ENCODE measurements at places on chromosomes 1 and 21.
A peak's percentile ranks its signal among the peaks of the same experiment; 100 is the strongest.

GRCh38 chr1:70008660-70009059 lies 196.7 kb downstream of the LRRC40 start:
- DNase-seq: no peak

DNA sequence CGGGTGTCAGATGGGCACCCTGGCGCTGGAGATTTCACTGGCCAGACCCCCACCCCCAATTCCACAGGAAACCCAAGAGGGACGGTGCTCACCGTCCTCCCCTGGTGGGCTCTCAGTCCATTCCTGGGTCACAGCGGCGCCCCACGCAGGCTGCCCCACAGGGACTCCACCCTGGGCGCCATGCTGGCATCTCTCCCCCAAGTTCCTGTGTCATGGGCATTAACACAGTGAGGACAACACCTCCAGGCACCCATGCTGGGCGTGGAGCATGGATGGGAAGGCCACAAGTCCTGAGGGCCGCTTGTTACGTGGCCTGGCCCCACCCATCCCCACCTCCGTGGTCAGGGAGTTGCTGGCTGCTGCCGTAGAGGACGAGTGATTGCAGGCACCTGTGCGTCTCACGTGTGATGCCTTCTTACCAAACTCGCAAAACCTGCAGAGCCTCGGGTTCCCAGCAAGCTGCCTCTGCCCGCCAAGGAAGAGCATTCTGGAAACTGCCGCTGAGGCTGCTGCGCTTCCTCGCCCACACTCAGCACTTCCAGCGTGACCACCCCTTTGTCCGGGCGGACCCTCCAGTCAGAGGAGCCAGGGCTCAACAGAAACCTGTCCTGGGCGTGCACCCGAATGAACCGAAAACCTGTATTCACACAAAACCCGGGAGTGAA lies 60.3 kb downstream of the SLX9 start:
- DNase-seq: no peak

GRCh38 chr1:41315146-41315822 lies 46.0 kb upstream of the FOXO6 start:
- DNase-seq: peak; percentile 38

- DNase-seq: peak; percentile 14
Observed at GRCh38 chr1:207981976-207982375, 71.1 kb upstream of the CD34 start.

- no peak for DNase-seq
Observed at GRCh38 chr1:211566431-211567025, 12.4 kb downstream of the SLC30A1 start.

- peak; percentile 48 for DNase-seq
Observed at GRCh38 chr1:221801773-221802516, 60.1 kb upstream of the DUSP10 start.

- no peak for DNase-seq
Observed at GRCh38 chr21:42460391-42461184, 35.4 kb downstream of the RSPH1 start.

DNA sequence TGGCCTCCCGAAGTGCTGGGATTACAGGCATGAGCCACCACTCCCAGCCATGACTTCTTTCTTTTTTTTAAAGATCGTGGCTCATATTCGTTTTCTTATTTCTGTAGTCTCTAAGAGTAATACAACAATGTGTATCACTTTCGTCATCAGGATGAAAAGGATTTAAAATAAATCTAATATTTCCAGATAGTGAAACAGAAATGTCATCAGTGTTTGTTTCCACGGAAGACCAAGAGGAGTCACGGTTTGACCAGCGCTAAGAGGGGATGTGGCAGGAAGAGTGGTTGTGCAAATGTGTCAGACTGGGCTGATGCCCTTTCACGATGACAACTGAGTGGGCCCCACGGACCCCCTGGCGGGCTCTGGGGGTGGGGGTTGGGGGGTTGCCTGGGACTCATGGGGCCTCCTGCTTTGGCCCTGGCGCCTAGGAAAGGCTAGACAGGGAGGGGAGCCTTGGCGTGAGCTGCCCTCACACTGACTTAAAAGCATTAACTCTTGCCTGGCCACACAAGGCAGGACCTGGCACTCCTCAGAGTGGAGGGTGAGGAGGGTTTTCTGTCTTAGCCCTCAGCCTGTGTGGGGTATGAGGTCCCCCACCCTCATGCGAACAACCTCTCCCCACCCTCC lies 8.4 kb downstream of the SOX13 start:
- DNase-seq: no peak

- DNase-seq: peak; percentile 48
Observed at GRCh38 chr1:244030481-244031040, 20.5 kb upstream of the ZBTB18 start.

DNA sequence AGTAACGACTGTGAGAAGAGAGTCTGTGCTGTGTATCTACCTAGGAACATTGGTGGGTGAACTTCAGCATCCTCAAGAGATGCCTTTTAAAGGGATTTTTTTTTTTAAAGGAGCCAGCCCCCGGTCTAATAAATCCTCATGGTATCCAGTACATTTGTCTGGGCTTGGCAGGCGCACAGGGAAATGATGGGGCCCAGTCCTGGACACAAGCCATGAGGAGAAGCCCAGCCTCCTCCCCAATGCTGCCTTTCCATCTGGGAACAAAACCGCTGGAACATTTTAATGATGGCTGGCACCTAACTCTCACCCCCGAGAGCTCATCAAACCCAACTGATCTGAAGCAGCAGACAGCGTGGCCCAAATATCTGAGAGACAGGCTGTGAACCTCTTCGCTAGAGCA lies 64.2 kb downstream of the ACOT7 start:
- DNase-seq: peak; percentile 20

DNA sequence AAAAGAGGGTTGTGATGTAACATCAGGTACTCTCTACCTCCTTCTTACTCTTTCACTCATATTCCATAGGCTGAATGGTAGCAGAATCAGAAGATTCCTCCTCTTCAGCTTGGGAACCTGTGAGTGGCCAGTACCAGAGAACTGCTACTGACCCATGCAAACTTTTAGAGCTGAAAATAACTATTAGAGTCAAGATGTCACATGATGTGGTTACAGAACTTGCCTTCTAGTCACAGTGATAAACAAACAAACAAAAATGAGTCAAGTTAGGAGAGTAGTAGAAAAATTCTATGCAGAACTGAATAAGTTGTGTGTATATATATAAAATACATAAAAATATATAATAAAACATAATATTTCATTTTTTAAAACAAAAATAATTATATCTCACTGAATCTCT lies 47.6 kb upstream of the RGS1 start:
- no peak for DNase-seq
